ENCODE measurements at places on chromosomes 7 and 10.

- no peak for DNase-seq
Measured at GRCh38 chr10:64159910-64160872, 639.0 kb downstream of the REEP3 start.

DNA sequence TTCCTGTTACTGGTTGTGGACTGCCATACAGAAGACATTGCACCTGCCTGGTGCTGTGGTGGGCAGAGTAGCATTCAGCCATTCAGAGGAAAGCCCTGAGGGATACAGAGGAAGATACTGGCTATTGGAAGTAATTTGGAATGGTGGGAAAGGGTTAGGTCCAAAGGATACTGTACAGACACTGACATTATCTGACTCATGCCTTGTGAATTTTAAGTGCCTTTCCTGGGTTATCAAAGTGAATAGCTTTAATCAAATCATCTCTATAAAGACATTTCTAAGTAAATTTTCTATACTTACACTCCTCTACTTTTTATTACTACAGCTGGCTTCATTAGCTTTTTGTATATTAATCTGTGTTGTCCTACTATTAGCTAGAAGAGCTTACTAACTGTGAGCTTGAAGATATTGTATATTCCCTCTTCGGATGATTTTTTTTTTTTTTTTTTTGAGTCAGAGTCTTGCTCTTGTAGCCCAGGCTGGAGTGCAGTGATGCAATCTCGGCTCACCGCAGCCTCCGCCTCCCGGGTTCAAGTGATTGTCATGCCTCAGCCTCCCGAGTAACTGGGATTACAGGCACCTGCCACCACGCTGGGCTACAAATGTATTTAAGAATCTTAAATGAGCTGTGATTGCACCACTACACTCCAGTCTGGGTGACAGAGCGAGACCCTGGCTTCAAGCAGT, 186.5 kb downstream of the ADK start:
- no peak for DNase-seq

DNA sequence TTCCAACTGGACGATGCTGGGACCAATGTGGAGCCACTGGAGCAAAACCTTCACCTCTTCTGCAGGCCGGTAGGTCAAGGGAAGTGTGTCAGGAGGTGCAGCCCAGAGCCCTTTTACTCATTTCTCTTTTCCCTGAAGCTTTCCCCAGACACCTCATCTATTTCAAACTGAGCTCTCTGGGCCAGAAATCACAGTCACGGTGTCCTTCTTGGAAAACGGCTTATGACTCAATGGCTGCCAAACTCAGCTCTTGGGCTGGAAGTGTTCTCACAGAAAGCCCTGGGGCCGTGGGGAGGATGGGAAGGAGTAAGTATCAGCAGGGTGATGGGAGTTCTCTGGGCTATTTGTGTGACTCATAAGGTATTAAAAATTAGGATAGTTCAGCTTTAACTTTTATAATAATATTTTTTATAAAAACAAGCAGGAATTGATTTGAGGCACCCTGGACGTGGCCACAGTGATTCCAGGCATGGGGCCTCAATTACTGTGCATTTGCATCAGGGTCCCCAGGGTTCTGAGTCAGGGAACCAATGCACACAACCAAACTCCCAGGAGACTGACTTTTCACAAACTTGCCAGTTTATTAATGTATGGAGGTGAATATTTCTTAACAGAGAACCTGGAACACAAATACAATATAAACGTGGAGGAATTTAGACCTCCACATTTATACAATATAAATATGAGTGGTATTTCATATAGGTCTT, 187.4 kb upstream of the TMEM72 start:
- DNase-seq: no peak

GRCh38 chr10:122659651-122660050, 40.0 kb downstream of the C10orf120 start:
- DNase-seq: no peak

- DNase-seq: no peak
Measured at GRCh38 chr7:102205915-102206314, 80.8 kb upstream of the SH2B2 start.

DNA sequence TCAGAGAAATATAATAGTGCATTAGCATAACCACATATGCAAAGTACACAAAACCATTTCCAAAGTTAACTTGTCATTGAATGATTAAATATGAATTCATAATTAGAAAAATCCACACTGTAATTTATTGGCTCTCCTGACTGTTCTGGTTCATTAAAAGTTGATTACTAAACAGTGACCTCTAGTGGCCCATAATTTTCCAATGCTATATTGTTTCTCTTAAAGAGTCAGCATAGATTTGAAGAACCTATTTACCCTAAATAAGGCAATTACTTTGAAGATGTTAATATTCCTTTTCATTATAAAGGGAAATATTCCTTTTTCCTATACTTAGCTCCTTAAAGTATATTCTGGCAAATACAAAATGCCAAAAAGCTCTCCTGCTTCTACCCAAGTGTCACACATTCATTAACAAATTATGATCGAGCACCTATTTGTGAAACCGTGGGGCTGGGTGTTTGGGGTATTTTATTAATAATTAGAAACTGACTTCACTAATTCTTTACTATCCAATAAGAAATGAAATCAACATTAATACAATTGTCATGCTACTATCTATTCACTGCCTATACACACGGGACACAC, 86.2 kb downstream of the HIBADH start:
- DNase-seq: no peak

- DNase-seq: no peak
Measured at GRCh38 chr7:156650042-156650441, 9.5 kb downstream of the RNF32 start.

Measured in effector memory CD8-positive, alpha-beta T cell (primary cell).